Activated gamma-delta T cell (primary cell): ENCODE measurements at places on chromosomes 4 and X.

GRCh38 chr4:29277381-29277780 is 1442.8 kb upstream of the PCDH7 start:
- no peak for DNase-seq

GRCh38 chr4:30855232-30855631 is 135.1 kb downstream of the PCDH7 start:
- no peak for DNase-seq

DNA sequence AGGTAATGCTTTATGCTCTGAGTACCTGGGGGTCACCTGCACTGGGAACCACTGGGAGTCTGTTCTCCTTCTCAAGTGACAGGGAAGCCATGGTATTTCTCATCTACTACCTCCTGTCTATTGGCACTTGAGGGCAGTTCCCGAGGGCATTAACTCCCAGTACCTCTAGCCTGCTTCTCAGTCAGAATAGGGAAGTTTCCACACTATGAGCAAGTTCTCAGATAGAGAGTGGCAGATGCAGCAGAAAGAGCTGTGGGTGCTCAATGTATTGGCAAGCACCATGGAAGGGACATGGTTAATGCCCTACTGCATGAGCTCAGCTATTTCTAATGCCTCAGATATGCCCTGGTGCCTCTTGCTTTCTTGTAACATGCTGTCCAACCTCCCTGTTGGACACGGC is 74.1 kb downstream of the ANOS1 start:
- no peak for DNase-seq

DNA sequence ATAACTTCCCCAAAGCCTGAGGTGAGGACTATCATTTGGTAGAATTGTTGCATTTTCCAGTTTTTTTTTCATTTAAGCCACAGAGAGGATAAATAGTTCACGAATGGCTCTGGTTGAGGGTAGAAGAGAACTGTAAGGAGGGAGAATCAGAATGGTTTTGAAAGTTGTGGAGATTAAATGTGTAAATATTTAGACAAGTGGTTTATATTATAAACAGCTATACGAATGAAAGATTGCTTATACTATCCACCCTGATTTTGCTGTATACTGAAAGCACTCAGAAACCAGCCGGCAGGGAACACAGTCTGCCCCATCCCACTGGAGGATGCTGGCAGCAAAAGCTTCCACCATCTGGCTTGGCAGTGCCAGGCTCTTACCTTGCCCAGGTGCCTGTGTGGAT is 341.1 kb downstream of the RAPGEF2 start:
- DNase-seq, result no peak

GRCh38 chr4:15031197-15031596 is 28.9 kb downstream of the CPEB2 start:
- no peak for DNase-seq

GRCh38 chr4:166366012-166366411 is 493.0 kb downstream of the TLL1 start:
- DNase-seq, result no peak

- no peak for DNase-seq
Observed at GRCh38 chr4:155011163-155011780, 197.2 kb upstream of the NPY2R start.

DNA sequence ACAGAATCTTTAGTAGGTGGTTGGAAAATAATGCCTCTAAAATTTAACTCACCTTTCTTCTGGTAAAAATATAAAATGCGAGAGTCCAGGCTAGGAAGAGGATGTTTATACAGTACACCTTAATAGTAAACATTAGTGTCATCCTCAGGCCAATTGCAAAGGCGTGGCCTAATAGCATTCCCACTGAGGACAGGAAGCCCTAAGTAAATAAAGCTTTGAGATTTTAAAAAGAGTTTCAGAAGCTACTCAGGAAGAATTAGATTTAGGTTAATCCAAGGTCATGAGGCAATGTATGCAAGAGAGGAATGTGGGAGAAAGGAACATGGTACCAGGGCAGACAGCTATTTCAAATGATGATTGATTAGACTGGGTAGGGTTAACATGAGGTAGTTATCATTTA is 49.5 kb downstream of the RPGR start:
- DNase-seq, result no peak

GRCh38 chrX:35458142-35458541 is 340.0 kb upstream of the MAGEB16 start:
- DNase-seq, result no peak

GRCh38 chr4:89829470-89830138 is 7.4 kb downstream of the SNCA start:
- no peak for DNase-seq

DNA sequence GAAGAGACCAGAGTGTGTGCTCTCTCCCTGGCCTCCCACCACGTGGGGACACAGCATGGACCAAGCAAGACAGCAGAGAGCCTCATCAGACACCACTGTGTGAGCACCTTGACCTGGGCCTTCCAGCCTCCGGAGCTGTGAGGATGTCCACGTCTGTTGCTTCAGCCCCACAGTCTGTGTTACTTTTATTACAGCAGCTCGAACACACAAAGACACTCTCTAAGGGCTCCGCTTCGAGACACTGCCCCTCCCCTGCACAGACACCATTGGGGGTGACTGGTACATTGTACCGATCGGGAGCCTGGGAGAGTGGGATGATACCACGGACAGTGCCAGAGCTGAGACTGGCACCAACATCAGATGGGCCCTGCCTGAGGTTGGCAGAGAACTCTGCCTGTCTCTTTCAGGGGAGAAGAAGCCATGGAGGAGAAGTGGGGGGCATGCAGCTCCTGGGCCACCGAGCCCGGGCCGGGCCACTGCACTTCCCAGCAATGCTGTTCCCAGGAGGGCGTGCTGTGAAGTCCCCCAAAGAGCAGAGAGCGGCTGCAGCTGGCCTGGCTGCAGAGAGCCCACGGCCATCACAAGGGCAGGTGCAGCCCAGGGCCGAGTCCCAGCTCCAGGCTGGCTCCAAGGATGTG is 48.1 kb upstream of the HMX1 start:
- no peak for DNase-seq

GRCh38 chr4:7423391-7423790 is 11.3 kb downstream of the PSAPL1 start:
- DNase-seq, result no peak

- DNase-seq, result no peak
Observed at GRCh38 chr4:110638089-110638746, 15.3 kb upstream of the PITX2 start.

- DNase-seq, result no peak
Observed at GRCh38 chr4:178993306-178993705, 1551.1 kb upstream of the AGA start.

- no peak for DNase-seq
Observed at GRCh38 chr4:112978691-112979472, 70.6 kb upstream of the ANK2 start.

DNA sequence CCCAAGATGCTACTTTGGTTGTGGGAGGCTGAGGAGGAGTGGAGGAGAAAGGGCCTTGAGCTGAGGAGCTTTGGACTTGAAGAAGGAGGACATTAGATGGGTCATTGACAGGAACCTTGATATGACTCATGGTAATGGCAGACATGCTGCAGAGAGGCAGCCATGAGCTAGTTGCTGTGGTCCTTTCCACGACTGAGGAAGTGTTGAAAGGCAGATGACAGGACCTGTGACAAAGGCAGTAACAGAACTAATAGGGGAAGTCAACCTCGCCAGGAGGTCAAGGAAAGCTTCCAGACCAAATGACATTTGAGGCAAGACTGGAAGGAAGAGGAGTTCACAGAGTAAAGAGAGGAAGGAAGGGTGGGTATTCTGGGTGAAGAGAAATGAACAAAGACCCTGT is 7.6 kb upstream of the XPNPEP2 start:
- DNase-seq, result no peak

DNA sequence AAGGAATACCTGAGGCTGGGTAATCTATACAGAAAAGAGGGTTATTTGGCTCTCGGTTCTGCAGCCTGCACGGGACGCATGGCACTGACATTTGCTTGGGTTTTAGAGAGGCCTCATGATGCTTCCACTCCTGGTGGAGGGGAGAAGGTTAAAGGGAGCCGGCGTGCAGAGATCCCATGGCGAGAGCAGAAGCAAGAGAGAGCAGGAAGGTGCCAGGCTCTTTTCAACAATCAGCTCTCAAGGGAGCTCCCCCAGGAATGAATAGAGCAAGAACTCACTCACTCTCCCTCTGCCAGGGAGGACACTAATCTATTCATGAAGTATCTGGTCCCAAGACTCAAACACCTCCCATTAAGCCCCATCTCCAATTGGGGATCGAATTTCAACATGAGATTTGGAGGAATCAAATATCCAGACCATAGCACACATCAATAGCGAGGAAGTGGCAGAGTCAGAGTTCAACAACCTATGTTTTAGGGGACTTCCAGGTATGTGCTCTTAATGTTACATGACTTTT is 109.8 kb downstream of the SORBS2 start:
- no peak for DNase-seq

DNA sequence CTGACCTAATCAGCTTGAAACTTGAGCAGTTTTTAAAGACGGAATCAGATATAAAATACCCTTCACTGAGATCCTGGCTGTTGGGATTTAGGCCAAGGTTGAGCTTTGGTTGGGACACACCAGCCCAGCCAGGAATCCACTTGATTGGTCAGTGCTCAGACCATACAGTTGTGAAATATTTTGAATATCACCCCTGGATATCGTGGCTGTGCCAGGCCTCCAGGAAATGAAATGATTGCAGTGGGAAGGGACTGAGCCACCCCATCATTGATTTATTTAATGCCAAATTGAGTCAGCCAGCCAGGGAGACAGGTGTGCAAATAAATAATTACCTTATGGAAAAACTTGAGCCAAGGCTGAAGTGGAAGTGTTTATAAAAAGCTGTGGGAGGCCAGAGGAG is 128.4 kb upstream of the SCML1 start:
- no peak for DNase-seq
